ENCODE measurements at places on chromosomes 4 and X.

DNA sequence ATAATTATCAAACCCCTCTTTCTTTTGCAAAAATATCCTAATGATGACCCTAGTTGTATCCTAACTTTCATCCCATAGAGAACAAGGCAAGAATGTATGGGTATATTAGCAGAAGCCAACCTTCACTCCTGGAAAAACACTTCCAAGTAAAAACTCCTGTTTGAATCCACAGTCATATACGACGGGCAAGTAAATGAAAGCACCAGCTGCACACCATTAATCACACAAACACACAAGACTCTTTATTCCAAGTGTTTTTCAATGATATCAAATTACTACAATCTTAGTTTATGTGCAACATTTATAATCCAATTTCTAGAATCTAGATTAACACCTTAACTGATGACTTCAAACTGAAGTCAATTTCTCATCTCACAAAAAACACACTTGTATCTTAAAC, 22.9 kb downstream of the ACSL4 start:
- no peak for DNase-seq

DNA sequence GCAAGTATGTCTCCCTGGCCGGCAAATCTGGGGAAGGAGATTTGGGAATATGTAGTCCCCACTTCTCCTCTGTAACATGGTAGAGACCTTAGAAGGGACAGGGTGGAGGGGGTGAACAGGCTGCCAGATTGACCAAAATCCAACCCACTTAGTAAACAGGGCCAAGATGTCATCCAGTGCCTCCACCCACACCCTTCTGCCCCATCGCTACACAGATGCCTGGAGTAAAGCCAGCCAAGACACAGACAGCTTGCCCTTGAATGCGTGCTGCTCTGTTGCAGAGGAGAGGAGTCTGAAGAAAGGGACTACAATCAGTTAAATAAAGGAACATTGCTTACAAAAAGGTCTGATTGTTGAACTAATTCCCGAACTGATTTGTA, 160.1 kb upstream of the LDB2 start:
- no peak for DNase-seq

GRCh38 chrX:65994519-65995506, 45.1 kb downstream of the VSIG4 start:
- no peak for DNase-seq

GRCh38 chr4:139645458-139645857, 20.2 kb upstream of the MGST2 start:
- DNase-seq, result no peak

- no peak for DNase-seq
These were observed 12.9 kb downstream of the PGM2 start for GRCh38 chr4:37839426-37839825.

GRCh38 chr4:39770969-39771724, 73.2 kb downstream of the UBE2K start:
- no peak for DNase-seq

DNA sequence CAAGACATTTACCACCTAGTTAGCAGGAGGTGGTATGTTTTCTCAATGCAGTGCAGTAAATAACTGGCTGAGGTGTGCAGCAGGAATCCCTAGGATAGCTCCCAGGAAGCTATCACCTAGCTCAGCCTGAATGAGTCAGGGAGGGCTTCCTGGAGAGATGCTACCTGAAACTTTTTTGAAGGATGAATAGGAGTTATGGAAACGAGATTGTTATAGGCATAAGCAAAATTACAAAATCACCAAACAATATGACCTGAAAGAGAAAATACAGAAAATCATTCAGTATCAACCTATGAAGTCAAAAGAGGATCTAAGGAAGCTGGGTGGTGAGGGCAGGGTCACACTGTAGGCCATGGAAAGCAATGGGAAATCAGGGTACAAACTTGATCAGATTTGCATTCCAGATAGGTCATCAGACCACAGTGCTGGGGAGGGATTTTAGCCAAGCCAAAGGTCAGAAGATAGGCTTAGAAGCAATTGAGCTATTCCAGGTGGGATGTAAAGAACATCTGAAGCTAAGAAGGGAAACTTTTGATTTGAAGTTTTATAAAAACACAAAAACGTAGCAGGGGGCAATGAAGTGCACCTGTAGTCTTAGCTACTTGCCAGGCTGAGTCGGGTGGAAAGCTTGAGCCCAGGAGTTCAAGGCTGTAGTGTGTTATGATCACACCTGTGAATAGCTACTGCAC, 11.3 kb downstream of the AREG start:
- no peak for DNase-seq

DNA sequence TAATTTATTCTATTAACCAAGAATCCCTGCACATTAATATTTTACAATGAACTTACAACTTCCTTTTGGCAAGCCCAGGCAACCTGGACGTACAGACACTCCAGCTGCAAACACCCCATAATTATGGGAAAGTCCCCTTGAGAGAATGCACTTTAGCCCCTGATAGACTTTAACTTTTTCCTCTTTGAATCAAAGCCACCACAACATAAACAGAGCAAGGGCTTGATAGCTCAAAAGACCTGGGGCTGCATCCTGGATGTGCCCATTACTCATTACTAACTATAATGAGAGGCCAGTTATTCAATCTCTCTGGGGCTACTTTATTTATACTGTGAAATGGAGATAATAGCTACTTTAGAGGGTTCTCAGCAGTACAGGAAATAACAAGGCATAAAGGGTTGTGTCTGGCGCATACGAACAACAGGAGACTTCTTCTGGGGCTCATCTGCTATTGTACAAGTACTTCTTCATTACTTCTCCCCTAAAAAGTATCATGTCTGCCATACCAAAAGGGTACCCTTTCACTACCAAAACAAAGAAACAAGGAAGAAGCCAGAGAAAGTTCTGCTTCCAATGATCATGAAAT, 54.9 kb downstream of the CASK start:
- no peak for DNase-seq

- no peak for DNase-seq
These were observed 205.9 kb downstream of the RAPGEF2 start for GRCh38 chr4:159308566-159309340.

GRCh38 chr4:152187693-152188092, 348.2 kb downstream of the FBXW7 start:
- no peak for DNase-seq

DNA sequence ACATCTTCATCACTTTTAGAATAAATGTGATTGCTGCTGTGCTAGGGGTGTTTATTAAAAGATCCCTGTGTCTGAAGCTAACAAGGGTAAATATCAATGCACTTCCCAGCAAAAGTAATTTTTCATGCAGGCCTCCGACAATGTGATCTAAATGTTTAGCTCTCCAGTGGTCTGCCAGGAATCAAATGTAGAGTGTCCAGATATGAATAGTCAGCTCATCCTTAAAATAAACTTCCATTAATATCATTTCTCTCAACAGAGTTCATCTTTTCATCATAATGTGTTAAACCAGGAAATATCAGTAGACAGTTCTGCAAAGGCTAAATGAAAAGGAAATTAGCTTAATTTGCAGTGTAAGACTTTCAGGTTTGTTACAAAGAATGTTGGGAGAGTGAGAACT, 102.2 kb upstream of the EGFL6 start:
- DNase-seq, result no peak

GRCh38 chr4:2248821-2249261, 6.9 kb upstream of the HAUS3 start:
- DNase-seq, result no peak

DNA sequence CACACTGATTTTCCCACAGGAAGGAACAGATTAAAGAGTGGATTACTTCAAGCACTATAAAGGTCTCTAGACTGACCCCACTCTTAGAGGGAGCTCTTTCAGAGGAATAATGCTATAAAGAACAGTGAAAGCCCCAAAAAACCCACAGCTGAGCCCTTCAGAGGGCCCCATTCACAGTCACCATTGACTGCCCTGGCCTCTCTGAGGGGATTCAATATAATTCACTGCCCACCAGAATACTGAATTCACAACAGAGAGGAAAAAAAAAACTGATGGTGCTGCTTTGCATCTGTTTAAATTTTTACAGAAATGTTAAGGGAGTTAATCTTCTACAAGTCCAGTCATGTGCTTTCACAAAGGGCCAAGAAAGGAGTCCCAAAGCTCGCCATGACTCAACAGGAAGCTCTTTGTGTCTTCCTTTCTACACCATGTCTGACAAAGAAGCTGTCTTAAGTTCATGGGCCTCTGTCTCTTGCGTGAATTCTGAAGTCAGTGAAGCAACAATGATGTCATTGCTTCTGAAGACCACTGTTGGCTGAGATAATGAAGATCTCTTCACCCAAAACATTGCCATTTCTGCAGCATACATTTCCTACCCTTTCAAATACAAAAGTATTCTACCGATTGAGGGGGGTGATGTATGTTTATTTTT, 174.9 kb downstream of the ADAMTS3 start:
- DNase-seq, result no peak

GRCh38 chrX:109709129-109709631, 23.9 kb downstream of the ACSL4 start:
- DNase-seq, result no peak

DNA sequence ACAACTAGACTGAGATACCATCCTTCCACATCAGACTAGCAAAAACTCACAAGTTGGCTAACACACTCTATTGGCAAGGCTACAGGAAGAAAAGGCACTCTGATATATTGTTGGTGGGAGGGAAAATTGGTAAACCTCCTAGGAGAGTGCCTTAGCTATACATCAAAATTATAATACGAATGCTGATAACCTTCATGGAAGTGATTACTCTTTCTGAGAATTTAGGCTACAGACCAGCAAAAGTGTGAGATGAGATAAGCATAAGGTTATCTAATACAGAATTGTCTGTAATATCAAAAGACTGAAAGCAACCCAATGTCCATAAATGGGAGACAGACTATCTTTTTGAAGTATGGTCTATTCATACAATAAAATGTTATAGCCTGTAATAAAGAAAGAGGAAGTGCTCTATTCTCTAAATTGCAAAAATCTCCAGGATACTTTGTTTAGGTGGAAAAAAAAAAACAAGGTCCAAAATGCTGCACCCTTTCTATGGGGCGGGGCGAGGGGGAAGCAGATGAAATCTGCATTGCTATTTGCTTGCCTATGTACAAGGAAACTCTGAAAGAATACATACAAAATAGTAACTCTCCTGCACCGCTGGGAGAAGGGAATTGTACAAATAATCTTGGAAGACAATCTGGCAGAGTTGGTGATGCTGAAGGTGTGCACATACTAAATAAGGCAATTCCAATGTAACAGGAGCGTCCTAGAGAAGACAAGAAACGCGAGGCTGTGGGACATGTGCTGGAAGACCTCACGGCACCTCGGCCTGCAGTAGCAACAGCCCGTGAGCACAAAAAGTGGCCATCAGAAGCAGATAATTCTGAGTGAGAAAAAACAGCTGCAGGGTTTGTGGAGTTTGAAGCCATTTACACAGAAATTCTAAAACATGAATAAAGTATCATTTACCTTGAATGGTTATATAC, 109.7 kb downstream of the AFAP1 start:
- no peak for DNase-seq

- DNase-seq, result no peak
These were observed 171.7 kb downstream of the PDGFRA start for GRCh38 chr4:54400802-54401201.

- no peak for DNase-seq
These were observed 62.4 kb downstream of the TRMT44 start for GRCh38 chr4:8502836-8503585.

GRCh38 chr4:151276787-151277562, at the start of gene PRSS48:
TSS of gene PRSS48 (plus strand) at chr4:151277161. CDS start at chr4:151277173, 12 bp downstream.
- no peak for DNase-seq

DNA sequence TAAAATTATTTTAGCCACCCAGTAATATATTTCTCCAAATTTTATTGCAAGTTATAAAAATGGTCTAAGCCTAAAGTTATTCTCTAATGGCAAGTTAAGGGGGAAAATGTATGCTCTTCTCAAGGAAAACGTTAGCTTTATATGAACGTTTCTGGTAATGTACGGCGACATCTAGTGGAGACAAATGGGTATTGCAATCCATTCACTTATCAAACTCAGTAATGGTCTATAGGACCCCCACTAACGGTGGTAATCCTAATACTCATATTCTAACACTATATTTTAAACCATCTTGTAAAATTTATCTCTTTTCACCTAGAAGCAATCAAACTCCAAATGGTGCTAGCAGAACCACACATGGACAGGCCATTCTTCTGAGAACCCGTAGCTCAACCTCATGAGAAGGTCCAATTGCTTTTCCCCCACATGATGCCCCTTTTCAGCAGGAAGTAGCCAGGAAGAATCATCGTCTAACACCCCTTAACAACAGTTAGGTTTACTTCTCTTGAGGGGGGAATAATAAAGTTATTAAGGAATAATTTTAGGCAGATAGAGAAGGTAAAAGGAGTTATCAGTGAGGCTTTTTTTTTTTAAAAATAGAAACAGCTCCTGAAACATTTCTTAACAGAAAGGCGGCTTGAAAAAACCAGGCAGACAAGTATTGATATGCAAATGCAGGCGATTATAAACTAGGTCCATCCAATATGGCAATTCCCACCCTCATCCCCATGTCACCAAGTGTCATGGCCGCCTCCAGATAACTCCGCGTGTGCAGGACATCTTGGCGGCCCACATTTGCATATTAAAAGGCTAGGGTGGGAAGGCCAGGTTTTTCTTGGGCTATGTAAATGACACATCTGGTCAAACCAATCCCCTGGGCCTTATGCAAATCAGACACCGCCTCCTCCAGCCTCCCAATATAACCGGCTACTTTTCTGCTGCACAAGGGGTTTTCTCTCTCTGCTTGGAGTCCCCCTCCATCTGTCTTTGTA, 35.0 kb downstream of the NUDT11 start:
- no peak for DNase-seq

- DNase-seq, result no peak
These were observed 134.6 kb downstream of the ARSF start for GRCh38 chrX:3175659-3176438.

GRCh38 chrX:24260842-24261550, 52.9 kb downstream of the SUPT20HL2 start:
- DNase-seq, result no peak

- DNase-seq, result no peak
These were observed 71.7 kb upstream of the BCOR start for GRCh38 chrX:40169193-40170101.

- no peak for DNase-seq
These were observed 53.1 kb downstream of the GAK start for GRCh38 chr4:878796-879728.

GRCh38 chr4:7068279-7068842, 497 bp upstream of the GRPEL1 start:
- no peak for DNase-seq

DNA sequence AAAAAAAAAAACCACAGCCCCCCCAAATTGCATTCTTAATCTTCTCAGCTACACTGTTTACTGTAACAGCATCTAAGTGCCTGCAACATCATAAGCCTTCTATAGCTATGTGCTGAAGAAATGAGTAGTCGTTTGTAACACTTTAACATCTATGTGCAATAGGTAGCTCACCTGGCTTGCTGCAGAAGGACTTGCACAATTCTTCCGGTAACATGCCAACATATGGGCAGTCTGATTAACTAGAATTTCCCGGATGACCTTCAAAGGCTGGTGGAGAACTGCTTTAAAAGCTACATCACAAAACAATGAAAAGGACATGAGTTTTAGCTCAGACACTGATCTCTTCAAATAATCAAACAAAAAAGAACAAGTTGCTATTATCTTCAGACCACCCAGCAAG, 52.9 kb downstream of the METTL14 start:
- no peak for DNase-seq

Data from GOT3 (cell line).